ENCODE measurements at places on chromosomes 1 and 21.
A peak's percentile ranks its signal among the peaks of the same experiment; 100 is the strongest.

DNA sequence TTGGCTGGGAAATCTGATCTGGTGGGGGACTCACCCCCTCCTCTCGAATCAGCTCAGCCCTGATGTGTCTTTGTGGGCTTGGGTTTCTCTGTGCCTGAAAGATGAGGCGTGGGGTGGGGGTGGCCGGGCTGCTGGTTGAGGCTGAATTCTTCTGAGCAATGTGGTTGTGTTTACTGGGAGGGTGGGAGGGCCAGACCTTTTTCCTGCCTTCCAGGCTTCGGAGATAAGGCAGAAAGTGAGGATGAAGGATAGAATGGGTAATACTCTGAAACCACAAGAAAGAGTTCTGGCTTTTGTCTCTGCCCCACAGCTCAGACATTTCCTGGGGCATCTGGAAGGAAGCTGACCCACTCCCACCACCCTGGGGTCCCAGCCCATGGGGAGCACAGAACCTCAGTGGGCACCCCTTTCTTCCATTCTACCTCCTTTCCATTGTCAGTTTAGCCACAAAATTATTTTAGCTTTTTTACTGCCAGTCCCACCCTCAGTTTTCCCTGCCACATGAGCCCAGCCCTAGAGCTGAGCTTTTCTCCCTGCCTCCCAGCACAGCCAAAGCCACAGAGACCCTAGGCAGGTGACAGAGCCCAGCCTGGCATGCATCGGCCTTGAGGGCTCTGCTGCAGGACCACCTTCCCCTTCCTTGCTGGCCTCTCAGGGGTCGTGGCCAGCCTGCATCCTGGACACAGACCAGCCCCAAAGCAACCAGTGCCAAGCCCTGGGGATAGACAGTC lies 11.2 kb downstream of the ALX3 start:
- DNase-seq: no peak

DNA sequence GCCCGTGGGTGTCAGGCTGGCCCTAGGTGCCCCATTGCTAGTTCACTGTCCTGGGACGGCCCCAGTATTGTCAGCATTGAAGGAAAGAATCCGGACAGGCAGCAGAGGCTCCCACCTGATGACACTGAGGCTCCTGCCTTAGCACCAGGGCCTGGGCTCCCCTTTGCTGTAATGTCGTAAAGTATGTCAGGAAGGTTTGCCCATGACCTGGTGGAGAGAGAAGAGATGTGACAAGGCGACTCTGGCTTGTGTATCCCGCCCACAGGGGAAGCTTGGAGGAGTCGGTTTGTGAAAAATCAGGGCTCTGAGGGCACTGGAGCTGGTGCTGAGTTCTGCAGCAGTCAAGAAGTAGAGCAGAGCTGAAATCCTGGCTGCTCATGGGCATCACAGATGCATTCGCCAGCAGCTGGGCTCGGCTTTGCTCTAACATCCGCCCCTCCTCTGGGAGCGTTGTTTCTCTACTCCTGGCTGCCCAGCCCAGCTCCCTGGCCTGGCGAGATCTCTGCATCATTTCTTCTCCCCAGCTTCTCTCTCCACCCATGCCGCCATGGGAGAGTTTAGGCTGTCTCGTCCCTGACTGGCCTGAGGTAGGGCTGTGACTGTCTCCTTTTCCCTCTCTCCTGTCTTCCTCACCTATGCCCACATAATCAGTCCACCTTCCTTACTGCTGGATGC lies 74.1 kb downstream of the ADARB1 start:
- DNase-seq: no peak

DNA sequence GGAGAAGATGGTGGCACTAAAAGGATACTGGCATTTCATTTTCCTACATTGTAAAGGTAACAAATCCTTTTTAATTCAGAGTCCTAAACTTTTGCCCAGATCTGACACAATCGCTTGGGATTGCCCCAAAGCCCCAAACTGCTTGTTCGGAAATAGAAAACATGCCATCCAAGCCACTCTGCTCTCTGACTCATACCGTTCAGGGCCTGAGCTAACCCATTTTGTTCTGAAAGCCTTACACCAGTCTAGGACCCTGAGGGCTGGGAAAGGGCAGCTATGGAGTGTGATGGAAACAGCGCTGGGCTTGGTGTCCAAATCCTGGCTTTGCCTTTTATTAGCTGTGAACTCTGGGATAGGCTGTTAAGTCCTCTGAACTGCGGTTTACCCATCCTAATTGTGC lies 159.4 kb upstream of the UBE2U start:
- DNase-seq: no peak

- no peak for DNase-seq
Measured at GRCh38 chr1:30315185-30315960, 408.0 kb downstream of the MATN1 start.

GRCh38 chr1:13587256-13588030 lies 3.8 kb downstream of the PDPN start:
- no peak for DNase-seq

DNA sequence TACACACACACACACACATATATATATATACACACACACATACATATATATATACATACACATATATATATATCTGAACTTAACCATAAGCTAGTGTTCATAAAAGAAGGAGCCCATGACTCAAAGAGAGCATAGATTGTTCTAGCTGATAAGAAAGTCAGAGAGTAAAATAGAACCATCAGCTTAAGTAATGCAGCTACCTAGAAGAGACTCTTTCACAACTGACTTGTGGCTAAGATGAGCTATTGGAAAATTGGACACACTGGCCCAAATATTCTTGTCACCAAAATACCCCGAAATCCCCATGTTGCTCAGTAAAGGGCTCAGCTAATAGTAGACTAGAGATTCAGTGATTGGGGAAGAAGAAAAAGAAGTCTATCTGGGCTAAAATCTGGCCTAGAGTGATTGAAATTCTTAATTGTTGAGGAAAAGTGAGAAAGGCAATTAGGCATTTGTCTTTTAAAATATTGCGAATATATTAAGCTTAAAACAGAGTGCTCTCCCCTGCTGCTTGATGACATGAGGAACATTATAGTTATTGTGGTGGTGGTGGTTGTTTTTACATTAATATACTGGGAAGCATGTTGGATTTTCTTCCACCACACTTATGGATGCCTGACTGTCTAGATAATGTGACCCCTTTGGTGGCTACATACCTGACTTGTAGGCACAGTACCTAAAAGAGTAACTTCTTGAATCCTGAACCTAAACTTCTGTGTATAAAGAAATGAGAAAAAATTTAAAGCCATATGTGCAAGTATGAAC lies 6.3 kb downstream of the SLAMF1 start:
- no peak for DNase-seq

GRCh38 chr21:26212220-26212619 lies 41.6 kb upstream of the APP start:
- DNase-seq: no peak

- peak; percentile 30 for DNase-seq
Measured at GRCh38 chr1:51627672-51628071, 10.8 kb downstream of the OSBPL9 start.

DNA sequence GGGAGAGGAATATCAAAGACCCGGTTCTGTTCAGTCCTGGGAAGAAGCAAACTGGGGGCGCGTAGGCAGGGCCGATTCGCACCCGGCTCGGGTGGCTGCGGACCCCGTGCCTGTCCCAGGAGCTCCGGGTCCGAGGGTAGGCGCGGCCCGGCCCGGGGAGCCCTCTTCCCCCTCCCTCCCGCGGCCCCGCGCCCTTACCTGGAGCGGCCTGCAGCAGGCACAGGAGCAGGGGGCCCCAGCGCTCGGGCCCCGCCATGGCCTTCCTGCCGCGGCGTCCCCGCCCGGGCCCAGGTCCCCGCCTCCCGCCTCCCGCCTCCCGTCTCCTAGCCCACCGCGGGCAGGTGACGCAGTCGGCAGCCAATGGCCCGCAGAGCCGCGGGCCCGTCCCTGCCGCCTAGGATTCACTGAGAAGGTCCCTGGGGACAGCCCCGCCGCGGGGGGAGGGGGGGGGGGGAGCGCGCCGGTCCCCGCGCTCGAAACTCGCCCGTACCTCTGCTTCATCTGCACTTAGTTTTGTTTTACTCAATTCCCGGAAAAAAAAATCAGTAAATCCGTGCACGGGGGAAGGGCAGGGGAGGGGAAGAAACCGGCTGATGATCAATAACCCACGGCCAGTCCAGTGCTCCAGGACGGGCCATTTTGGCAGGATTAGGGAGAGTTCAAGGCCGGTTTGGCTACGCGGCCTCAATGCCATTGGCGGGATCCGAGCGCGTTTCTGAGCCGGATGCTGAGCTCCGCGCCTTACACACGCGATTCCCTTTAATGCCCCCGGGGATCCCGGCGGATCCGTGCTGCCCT lies at the start of gene IFNLR1:
Gene IFNLR1, minus strand, starts transcription at position 297 of the 798 bp plus-strand sequence. Its CDS starts 41 bp downstream, at position 256.
- DNase-seq: peak; percentile 85

GRCh38 chr1:147745271-147745670 lies 15.1 kb downstream of the GJA5 start:
- DNase-seq: no peak

- DNase-seq: no peak
Measured at GRCh38 chr1:156899956-156900718, 6.6 kb downstream of the PEAR1 start.

GRCh38 chr1:6475381-6476133 lies 9.6 kb upstream of the TNFRSF25 start:
- DNase-seq: peak; percentile 98

- peak; percentile 98 for DNase-seq
Measured at GRCh38 chr1:1959840-1960479, 40.9 kb upstream of the TMEM52 start.

- DNase-seq: no peak
Measured at GRCh38 chr21:42383331-42383730, 12.5 kb downstream of the TMPRSS3 start.

DNA sequence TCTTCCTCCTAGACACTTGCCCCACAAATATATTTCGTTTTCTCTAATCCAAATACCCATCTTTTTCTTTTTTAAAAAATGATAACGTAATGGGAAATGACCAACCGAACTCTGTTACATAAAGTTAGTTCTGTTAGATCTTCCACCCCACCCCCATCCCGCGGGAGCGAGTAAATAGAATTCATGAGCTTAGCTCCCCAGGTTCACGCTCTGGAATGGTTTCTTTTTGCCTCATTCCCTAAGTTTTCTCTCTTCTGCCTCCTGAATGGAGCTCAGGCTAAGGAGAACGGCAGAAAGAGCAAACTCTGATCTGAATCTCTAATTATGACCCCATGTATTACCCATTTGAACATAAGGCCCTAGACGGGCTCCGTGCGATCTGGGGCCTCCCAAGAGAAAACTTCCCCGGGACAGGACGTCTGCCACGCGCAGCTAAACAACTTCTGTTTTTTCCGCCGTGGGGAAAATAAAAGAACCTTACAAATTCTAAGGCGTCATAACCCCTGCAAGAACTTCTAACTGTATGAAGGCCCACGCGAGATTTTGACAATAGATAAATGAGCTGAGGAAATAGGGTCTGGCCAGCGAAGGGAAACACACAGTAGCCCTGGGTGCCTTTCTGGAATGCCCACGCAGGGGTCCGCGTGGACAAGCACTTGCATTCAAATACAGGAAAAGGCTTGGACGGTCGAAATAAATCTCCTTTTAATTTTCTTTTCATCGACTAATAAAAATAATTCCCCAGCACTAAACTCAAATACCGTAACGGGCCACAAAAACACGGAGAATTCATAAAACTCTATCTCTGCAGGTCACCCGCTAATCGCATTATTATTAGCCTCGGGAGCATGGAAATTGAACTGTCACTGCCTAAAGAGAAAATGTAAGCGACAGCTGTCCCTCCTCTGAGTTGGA lies 2.2 kb downstream of the TBX15 start:
- DNase-seq: no peak

DNA sequence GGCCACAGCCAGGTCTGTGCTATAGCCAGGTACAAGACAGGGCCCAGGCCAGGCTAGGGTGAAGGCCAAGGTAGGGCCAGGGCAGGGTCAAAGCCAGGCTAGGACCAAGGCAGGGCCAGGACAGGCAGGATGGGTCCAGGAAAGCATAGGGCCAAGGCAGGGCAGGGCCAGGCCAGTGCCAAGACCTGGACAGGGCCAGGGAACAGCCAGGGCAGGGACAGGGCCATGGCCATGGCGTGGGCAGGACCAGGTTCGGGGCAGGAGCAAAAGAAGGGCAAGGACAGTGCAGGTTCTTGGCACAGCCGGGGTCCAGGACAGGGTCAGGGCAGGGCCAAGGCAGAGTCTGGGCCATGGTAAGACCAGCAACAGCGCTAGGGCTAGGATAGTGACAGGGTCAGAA lies 153.4 kb downstream of the LIPI start:
- DNase-seq: no peak

DNA sequence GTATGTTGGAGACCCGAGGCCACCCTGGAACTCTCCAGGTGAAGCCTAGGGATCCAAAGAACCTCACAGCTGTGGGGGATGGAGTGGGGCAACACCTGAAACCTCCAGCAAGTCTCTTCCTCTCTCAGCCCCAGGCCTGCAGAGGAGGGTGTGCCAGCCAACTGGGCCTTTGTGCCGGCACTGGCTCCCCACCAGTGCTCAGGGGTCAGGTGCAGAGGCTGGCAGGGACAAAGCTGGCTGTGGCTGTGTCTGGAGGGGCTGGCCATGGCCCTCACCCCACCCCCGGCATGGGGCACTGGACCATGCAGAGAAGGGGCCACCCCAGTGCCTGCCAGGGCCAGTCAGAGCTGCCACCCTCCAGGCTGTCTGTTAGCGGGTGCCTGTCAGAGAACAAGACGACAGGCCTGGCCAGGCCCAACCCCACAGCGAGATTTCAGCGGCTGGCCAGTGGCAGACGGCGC lies 3.9 kb downstream of the COL18A1 start:
- DNase-seq: no peak

- no peak for DNase-seq
Measured at GRCh38 chr1:61104220-61104671, 21.9 kb downstream of the NFIA start.

DNA sequence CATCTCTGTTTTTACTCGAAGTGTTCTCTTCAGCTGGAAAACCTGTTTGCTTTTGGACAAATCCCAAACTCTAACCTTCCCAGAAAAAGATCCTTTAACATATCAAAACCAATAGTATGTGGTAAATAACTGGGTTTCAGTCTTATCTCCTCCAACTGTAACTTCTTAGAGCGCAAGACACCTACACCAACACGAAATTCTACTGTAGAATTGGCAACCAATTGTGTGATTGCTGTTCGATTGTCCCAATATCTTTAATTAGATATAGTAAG lies 5.8 kb upstream of the MPZL1 start:
- DNase-seq: no peak

GRCh38 chr1:29687601-29688244 lies 451.4 kb downstream of the PTPRU start:
- DNase-seq: no peak

DNA sequence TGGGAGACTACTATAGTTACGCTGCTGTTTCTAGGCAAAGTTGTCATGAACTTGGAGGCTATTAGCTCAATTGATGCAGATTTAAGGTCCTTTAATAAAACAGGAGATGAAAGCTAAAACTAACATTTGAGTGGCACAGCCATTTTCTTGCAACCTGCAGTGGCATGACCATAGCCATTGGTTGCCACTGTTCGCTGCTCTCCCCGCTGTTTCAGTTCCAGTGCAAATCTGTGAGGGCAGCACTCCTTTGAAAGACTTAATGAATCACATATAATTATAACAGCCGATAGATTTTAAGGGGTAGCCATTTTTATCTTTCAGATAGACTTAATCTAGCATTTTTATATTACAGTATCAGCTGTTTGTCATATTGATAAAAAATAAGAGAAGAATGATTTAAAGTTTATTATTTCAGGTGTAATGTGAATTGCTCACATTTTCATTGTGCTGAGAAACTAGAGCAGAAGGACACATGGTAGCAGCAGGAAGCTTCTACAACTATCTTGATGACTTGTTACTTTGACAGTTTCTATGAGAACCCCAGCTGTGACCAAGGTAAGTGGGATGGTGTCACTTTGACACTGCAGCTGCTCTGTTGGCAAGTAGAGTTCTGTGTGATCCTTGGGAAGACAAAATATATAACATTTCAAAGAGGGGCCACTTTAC lies 203.7 kb downstream of the PLA2G4A start:
- DNase-seq: no peak

Data from HuH-7 (cell line).